Activated naive CD8-positive, alpha-beta T cell treated with anti-CD3 and anti-CD28 coated beads, Interleukin-2, amount 10 ng/mL, durations not matched to agents 7 days and 5 days (primary cell): ENCODE measurements at places on chromosomes 16 and 17. TPM values are rescaled to one million over a fixed set of nuclear protein-coding genes. Genes with fewer than 3 reads are reported as not detected.

RIPOR1 gene
- 28.7 TPM for total RNA-seq

FAAP100 gene
- 40.7 TPM for total RNA-seq

NOS2 gene
- 0.30 TPM for total RNA-seq

MT1G gene
- 4.0 TPM for total RNA-seq

CCL17 gene
- total RNA-seq, result not detected

CHD9NB gene
- 0.42 TPM for total RNA-seq

KRT35 gene
- total RNA-seq, result not detected

USH1G gene
- total RNA-seq, result not detected

PRDM7 gene
- not detected for total RNA-seq

NETO2 gene
- total RNA-seq, result 1.7 TPM

IL21R gene
- total RNA-seq, result 27.2 TPM

TMEM220 gene
- total RNA-seq, result 0.86 TPM

CIBAR2 gene
- total RNA-seq, result not detected

FZD2 gene
- 0.36 TPM for total RNA-seq

PRR15L gene
- not detected for total RNA-seq

NTN1 gene
- not detected for total RNA-seq

KRTAP16-1 gene
- total RNA-seq, result not detected

PROCA1 gene
- total RNA-seq, result 12.0 TPM

SLC16A11 gene
- 1.2 TPM for total RNA-seq

STH gene
- total RNA-seq, result not detected

TNS4 gene
- 9.7 TPM for total RNA-seq

NOG gene
- 2.8 TPM for total RNA-seq

SLC16A6 gene
- 6.5 TPM for total RNA-seq

RHBDF2 gene
- 65.1 TPM for total RNA-seq

RAB11FIP3 gene
- total RNA-seq, result 29.3 TPM

CTRL gene
- total RNA-seq, result 4.9 TPM

MYH8 gene
- not detected for total RNA-seq

TBC1D3K gene
- total RNA-seq, result not detected

WNK4 gene
- total RNA-seq, result 0.78 TPM

CD300C gene
- total RNA-seq, result 0.61 TPM

SLC6A2 gene
- total RNA-seq, result not detected

TBC1D3C gene
- total RNA-seq, result 5.0 TPM

DPEP2 gene
- total RNA-seq, result 28.6 TPM

PLXDC1 gene
- total RNA-seq, result 9.6 TPM

CFAP52 gene
- not detected for total RNA-seq

NRN1L gene
- 3.1 TPM for total RNA-seq

STX1B gene
- total RNA-seq, result 3.5 TPM

HOXB3 gene
- 13.6 TPM for total RNA-seq

KRTAP9-8 gene
- not detected for total RNA-seq

LITAFD gene
- not detected for total RNA-seq

ZSCAN10 gene
- total RNA-seq, result 0.39 TPM

PHB1 gene
- 104 TPM for total RNA-seq

NOTUM gene
- total RNA-seq, result 0.25 TPM

OTOP2 gene
- not detected for total RNA-seq

ZFHX3 gene
- total RNA-seq, result 1.1 TPM

GDPD1 gene
- 3.5 TPM for total RNA-seq
